Right ventricle myocardium superior (tissue), 1 donor: ENCODE measurements at places on chromosomes 7 and 10. TPM values are rescaled to one million over a fixed set of nuclear protein-coding genes. Genes with fewer than 3 reads are reported as not detected.

SEMA3C gene
- 66.9 TPM for total RNA-seq

HMX3 gene
- not detected for total RNA-seq

SLC26A4 gene
- 0.46 TPM for total RNA-seq

OR2A5 gene
- not detected for total RNA-seq

ADCY1 gene
- total RNA-seq, result 5.0 TPM

FANK1 gene
- 0.51 TPM for total RNA-seq

RSU1 gene
- total RNA-seq, result 49.4 TPM

HOXA5 gene
- total RNA-seq, result 0.62 TPM

GIMAP4 gene
- total RNA-seq, result 34.7 TPM

ADAMTS14 gene
- total RNA-seq, result 0.16 TPM

RALA gene
- total RNA-seq, result 38.0 TPM

GRCh38 chr7:23918856-23919255, 208.8 kb downstream of the STK31 start:
- DNase-seq, result no peak

- no peak for DNase-seq
Measured at GRCh38 chr10:71395621-71396020, 1.1 kb upstream of the CDH23 start.

GRCh38 chr7:83410989-83411591, 237.8 kb downstream of the SEMA3E start:
- no peak for DNase-seq

DNA sequence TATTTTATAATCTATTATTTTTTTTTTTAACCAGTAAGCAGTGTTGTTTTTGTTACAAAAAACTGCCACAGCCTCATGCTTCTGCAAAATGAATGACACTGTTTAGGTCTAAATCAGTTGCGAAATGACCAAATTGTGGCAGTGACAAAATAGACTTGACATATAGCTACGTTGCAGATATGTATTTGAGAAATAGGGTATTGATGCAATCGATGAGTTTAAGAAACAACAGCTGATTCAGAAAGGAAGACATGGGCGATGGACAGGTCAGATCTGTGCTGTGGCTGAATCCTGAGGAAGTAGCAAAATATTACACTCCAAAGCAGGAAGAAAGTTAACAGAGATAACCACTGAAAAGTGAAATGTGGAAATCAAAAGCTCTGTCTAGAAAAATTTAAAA, 89.0 kb upstream of the STEAP4 start:
- no peak for DNase-seq

GRCh38 chr7:19537942-19538401, 170.9 kb downstream of the POLR1F start:
- no peak for DNase-seq

DNA sequence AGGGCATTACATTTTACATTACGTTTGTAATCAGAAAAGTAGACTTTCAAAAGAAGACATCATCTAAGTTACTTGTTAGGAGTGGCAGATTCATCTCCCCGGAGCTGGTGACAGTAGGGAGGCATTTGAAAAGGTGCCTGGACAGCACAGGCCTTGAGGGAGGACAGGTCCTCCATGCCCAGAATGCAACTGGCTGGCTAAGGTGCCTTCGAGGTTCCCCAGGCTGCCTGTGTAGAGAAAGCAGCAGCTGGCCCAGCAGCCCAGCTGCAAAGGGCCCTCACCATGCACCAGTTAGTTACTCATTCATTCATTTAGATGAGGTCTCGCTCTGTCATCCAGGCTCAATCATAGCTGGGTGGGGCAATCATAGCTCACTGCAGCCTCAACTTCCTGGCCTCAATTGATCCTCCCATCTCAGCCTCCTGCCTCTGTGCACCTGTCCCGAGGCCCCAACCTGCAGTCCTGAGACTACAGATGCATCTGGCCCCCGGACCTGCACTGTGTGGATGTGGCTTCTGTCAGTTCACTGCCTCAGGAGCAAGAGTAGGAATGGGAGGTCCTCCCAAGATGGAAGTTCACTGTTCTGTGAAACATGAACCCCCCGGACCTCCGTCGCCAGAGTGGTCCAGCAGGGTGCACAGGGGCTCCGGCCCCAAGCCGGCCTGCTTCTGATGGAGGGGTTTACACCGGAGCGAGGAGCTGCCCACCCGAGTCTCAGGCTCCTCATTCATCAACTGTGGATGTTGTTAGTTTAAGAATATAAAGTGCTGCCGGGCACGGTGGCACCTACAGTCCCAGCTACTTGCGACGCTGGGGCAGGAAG, 36.6 kb downstream of the PRKAG2 start:
- peak; percentile 7 for DNase-seq

DNA sequence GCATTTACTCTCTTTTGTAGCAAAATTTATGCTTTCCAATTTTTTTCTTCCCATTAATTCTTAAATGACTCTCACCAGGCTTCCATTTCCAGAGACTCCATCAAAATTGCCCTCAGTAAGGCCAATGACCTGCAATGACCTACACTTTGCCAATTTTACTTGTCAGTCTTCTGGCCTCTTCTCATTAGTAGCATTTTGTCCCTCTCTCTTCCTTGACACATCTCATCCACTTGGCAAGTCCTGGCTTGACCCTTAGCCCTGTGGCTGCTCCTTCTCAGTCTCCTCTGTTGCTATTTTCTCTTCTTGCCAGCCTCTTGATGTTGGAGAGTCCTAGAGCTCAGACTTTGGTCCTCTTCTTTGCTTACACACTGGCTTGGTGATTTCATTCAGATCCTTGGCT, 166.1 kb upstream of the MTPN start:
- DNase-seq, result no peak

- no peak for DNase-seq
Measured at GRCh38 chr7:114152314-114152938, 233.6 kb upstream of the PPP1R3A start.

- DNase-seq, result no peak
Measured at GRCh38 chr7:3588341-3588740, 287.3 kb downstream of the SDK1 start.

DNA sequence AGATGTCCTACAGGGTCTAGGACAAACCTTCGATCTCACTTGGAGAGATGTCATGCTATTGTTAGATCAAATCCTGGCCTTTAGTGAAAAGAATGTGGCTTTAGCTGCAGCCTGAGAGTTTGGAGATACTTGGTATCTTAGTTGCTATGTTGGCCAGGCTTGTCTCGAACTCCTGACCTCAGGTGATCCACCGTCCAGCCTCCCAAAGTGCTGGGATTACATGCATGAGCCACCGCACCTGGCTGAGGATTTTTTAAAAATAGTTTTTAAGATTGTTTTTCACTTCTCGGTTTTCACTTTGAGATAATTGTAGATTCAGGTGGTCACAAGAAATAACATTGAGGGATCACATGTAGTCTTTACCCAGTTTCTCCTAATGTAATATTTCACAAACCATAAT, 738.3 kb upstream of the POM121L12 start:
- DNase-seq, result no peak

- DNase-seq, result no peak
Measured at GRCh38 chr10:3802526-3803265, 17.7 kb upstream of the KLF6 start.

- no peak for DNase-seq
Measured at GRCh38 chr7:21941611-21942141, 4.0 kb downstream of the CDCA7L start.

DNA sequence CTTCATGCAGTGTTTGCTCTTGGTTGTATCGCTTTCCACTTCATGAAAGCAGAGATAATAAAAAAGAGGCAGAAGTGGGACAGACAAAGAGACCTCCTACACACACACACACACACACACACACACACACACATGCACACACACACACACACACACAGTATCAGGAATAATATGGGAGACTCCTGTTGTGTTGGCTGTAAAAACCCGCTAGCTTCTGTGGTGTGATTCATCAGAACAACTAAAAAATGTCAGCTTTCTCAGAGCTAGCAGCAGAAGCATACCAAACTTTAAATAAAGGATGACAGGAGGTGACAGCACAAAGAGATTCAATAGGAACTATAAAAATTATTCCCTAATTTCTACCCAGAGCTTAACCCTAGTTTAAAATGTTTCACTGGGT, 148.2 kb upstream of the LRRTM3 start:
- no peak for DNase-seq

DNA sequence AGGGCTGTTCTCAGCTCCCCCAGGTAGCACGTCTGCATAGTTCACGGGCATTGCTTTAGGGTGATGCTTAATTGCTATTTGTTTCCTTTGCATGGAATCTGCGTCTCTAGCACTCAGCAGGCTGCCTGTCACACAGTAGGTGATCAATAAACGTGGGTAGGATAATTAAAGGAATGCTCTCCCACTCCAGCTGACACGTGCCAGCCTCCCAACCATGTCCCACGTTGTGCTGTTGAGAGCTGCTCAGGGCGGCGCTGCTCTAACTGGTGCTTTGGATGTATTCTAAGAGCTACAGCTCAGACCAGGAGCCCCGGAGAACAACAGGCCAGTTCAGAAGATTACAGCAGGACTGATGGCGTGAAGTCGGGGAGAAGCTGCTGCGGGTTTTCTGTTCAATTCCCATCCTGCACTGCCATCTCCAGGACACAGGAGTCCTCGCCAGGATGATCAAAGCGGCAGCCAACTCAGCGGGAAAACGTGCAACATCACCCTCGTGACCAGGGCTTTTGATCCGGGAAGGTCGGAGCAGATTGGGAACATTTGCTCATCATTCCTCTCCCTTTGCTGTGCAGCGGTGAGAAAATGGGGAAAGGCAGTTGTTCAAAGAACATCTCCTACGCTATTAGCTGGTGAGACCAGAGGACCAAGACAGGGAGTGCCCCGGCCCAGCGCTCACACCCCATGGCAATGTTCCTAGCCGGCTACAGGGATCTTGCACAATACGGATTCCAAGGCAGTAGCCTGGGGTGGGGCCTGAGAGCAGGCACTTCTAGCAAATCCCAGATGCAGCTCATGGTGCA, 50.5 kb upstream of the FOXK1 start:
- peak; percentile 86 for DNase-seq
